CD4-positive, alpha-beta T cell (primary cell): ENCODE measurements at places on chromosomes 1 and 21. TPM values are rescaled to one million over a fixed set of nuclear protein-coding genes. Genes with fewer than 3 reads are reported as not detected.

The CGN gene
- 0.08 TPM for total RNA-seq

The MRPS14 gene
- 8.5 TPM for total RNA-seq

The RGS8 gene
- not detected for total RNA-seq

The DOCK7 gene
- 6.0 TPM for total RNA-seq

The TMEM269 gene
- total RNA-seq = 1.1 TPM

- no peaks in the 10 kb centered on the region for H3K36me3 ChIP-seq
- no peaks in the 10 kb centered on the region for H3K27me3 ChIP-seq
- no peak for DNase-seq
- no peak overlapping the region for H3K27ac ChIP-seq
These were observed 100.0 kb upstream of the EDEM3 start for GRCh38 chr1:184854496-184855140.

DNA sequence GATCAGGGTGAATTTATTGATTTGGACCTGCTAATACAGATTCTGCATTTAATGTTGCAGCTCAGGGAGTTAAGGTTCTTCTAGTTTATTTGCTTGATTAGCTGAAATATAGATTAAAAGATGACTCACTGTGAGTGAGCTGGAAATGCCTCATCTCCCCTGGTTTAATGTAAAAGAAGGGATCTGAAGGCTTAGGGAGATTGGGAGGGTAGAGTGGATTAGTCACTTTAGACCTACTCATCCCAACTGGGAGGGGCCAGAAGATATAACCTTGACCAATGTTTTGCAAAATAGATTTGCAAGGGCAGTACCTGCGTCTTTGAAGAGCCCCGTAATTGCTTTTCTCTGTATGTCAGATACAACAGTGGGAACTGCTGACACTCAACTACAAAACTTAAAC is 922.8 kb upstream of the ADGRL4 start:
- no peak overlapping the region for H3K27ac ChIP-seq
- H3K4me3 ChIP-seq = no peak overlapping the region
- no peak for DNase-seq
- H3K27me3 ChIP-seq = no peaks in the 10 kb centered on the region

- no peaks in the 10 kb centered on the region for H3K4me1 ChIP-seq
- H3K4me3 ChIP-seq = no peak overlapping the region
- no peaks in the 10 kb centered on the region for H3K36me3 ChIP-seq
- no peak for DNase-seq
- H3K27ac ChIP-seq = no peak overlapping the region
- H3K27me3 ChIP-seq = no peaks in the 10 kb centered on the region
These were observed 22.1 kb upstream of the GBP2 start for GRCh38 chr1:89147678-89148658.

DNA sequence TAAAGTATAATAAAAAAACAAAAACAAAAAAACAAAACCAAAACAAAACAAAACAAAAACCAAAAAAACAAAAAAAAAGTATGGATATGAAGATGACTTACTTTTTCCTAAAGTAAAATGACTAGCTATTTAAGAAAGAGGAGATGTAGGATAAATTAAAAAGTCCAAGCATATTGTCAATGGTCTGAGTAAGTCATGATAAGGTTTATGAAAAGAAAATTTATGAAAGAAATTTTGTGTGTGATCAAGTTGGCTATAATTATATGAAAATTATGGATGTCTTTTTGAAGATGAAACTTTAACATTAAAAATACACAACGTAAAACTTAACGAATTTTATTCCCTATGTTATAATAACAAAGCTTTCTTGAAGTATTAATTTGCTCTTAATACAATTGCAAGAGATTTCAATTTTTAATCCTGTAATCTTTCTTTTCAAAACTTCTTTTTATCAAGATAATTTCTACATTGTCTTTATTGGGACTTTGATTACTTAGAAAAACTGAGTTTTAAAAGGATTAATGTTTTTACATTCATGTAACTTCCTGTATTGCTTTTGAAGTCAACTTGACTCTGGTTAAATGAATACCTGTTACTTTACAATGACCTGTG is 200.9 kb upstream of the IVNS1ABP start:
- H3K36me3 ChIP-seq = no peaks in the 10 kb centered on the region
- DNase-seq = no peak
- H3K27ac ChIP-seq = no peak overlapping the region
- H3K4me1 ChIP-seq = no peaks in the 10 kb centered on the region
- no peak overlapping the region for H3K4me3 ChIP-seq

- no peaks in the 10 kb centered on the region for H3K36me3 ChIP-seq
- no peak overlapping the region for H3K4me3 ChIP-seq
- H3K4me1 ChIP-seq = no peaks in the 10 kb centered on the region
- DNase-seq = no peak
- no peak overlapping the region for H3K27ac ChIP-seq
- H3K27me3 ChIP-seq = no peaks in the 10 kb centered on the region
These were observed 86.2 kb downstream of the DAB1 start for GRCh38 chr1:57337623-57338022.

DNA sequence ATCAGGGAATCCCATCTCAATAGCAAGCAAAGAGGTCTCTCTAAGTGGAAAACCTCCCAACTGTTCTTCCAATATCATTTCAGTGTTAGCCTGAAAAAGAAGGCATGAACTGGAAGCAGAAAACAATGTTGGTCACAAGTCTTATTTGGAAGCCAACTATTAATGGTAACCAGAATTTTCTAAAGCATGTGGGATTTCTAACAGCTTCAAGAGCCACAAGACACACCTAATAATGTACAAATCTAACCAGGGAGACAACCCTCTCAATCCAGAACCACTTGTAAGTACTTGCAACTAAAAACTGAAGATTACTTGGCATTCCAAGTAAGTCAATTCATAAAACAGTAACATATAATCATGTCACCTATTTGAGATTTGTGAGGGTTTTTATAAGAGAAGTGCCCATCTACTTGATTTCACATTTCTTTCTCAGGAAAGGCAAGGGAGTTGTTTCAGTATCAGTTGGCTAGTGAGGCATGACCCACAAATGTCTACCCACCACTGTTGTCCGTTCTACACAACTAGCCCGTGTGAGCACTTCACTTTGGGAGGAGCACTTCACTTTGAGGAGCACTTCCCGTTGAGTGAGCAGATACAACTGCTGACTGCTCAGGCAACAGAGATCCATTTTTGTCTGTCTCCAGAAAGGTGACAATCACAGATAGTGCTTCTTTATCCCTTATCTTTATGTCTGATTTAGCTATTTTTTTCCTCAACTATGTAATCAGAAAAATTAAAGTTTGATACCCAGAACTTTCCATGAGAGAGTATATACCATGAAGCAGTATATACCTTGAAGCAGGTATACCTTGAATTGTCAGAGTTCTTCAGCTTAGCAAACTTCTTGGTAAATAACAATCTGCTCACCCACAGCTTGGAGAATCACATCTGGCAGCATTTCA is 11.1 kb downstream of the STX6 start:
- no peaks in the 10 kb centered on the region for H3K36me3 ChIP-seq
- H3K4me3 ChIP-seq = no peak overlapping the region
- H3K4me1 ChIP-seq = peaks cover 24% of the 10 kb centered on the region
- H3K27me3 ChIP-seq = no peaks in the 10 kb centered on the region

DNA sequence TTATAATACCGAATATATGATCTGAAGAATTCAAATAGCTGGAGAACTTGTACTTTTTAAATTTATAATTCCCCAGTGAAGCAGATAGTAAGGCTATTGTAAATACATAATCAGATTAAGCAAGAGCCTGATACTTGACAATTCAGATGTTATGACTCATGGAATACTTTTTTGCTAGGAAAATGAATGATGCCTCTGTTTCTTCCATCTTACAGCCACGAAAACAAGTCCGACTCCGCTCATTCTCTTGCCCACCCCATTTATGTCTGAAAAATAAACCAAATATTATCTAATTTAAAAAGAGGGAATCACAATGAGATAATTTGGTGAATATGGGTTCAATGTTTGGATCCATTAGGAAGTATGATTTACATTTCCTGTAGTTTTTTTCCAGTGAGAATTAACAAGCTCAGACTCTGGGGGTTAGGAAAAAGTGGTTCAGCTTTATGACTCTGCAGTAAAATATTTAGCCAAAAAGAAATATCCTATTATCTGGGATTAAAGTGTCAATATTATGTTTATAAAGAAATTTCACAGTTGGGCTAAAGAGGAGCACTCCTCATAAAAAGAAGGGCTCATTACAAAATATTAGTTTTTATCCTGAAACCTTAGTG is 50.4 kb upstream of the DAB1 start:
- H3K4me3 ChIP-seq = no peak overlapping the region
- H3K36me3 ChIP-seq = no peaks in the 10 kb centered on the region
- H3K4me1 ChIP-seq = no peaks in the 10 kb centered on the region
- H3K27me3 ChIP-seq = no peaks in the 10 kb centered on the region
- DNase-seq = no peak

DNA sequence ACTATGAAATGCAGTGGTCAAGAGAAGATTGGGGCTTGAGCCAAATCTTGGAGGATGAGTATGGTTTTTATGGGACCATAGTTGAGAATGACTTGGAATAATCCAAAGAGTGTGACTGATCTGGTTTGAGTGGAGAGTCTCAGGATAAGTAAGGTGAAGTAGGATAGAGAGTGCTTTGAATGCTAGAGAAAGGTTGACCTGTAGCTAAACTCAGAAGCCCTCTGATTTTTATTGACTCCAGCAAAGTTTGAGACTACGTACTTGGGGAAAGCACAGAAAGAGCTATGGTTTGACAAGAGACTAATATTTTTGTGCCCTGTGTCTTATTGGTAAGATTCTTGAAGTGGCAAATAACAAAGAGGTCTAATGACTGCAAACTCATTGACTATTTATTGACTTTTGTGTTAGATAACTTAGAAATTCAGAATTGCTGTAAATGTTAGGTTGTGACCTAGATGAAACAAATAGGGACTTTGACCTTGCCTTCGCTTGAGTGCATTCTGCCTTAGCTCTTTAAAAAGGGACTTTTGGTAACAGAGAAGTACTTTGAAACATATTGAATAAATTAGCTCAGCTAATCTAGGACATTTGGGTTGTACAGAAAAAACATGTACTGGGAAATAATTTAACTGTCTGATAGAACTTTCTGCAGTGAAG is 35.1 kb downstream of the UAP1 start:
- no peaks in the 10 kb centered on the region for H3K4me1 ChIP-seq
- peaks cover 8% of the 10 kb centered on the region for H3K36me3 ChIP-seq
- H3K27me3 ChIP-seq = no peaks in the 10 kb centered on the region
- no peak for DNase-seq
- H3K4me3 ChIP-seq = no peak overlapping the region

DNA sequence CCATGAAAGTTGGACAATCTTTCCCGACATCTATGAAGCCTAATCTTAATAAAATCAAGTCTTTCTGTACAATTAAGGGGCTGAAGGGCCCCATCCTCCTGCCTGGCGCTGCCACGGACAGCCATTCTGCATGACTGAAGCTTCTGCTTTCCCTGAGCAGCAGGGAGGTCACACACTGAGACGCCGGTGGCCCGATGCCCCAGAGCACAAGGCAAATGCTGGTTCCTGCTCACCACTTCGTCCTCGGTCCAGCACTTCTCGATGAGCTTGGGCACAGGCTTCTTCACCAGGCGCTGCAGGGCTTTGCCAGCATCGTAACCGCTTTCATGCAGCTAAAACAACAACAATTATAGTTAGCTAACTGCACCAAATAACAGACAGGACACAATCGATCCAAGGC is 147.8 kb downstream of the SLC45A1 start:
- H3K27me3 ChIP-seq = no peaks in the 10 kb centered on the region
- H3K36me3 ChIP-seq = peaks cover 11% of the 10 kb centered on the region
- H3K4me1 ChIP-seq = peaks cover 16% of the 10 kb centered on the region
- H3K4me3 ChIP-seq = no peak overlapping the region

GRCh38 chr1:244815600-244816099 is 19.8 kb upstream of the COX20 start:
- no peaks in the 10 kb centered on the region for H3K4me1 ChIP-seq
- no peak for DNase-seq
- H3K4me3 ChIP-seq = peak overlapping the region; percentile 25
- H3K36me3 ChIP-seq = no peaks in the 10 kb centered on the region
- peaks cover 3% of the 10 kb centered on the region for H3K27me3 ChIP-seq
